Right cardiac atrium (tissue), 5 donors: ENCODE measurements at places on chromosomes 16 and 17. TPM values are rescaled to one million over a fixed set of nuclear protein-coding genes. Genes with fewer than 3 reads are reported as not detected.

DNA sequence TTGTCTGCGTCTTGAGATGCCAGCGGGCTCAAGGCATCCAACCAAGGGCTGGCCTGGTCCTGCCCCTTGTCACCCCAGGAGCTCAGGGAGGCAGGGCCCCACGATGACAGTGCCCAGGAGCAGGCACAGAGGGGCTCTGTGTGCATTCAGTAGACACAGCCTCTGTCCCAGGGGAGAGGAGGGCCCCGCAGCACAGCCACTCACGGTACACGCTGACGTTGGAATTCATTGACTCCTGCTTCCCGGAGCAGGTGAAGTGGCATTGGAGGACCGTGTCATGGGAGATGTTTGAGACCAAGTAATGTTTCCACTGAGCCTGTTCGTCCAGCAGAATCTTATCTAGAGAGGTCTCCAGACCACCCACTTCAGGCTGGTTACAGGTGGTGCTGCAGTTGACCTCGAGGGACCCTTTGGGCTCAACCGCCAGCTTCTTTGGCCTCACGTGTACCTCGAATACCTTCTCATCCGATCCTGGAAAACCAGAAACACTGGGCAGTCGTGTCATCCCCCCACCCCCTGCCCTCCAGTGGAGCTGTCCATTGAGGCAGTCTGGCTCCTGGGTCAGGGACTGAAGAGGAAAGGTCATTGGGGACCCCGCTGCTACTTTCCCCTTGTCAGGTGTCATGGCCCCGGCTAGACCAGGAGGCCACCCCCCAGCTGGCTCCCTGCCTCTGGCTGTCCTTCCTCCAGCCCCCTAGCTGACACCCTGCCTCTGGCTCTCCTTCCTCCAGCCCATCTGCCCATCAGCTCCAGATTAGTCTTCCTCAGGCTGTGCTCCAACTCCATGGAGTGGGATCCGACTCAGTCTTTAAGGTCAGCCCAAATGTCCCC lies 7.0 kb downstream of the PRR29 start:
- DNase-seq = no peak

Gene WFIKKN1
- polyA plus RNA-seq = 0.29 TPM

DNA sequence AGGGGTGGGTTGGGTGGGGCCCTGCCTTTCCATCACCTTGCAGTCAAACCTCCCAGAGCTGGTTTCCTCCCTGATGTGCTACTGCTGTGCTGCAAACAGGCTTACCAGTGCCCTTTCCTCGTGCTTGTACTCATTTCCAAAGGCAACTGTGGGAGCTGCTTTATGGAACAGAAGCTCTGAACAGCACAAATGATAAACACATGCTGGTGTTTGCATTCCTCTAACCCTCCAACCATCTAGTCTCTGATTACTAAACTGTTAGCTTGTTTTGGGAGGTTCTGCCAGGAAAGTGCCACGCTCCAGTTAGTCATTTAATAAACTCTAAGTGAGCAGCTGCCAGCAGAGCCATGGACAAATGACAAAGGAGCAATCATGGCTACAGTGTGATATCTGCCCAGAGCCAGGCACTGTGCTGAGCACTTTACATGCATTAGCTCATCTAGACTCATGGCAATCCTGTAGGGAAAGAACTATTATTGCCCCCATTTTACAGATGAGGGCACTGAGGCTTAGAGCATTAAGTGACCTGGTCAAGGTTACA lies 110.4 kb downstream of the VAT1L start:
- no peak for DNase-seq

Gene MAPK8IP3
- polyA plus RNA-seq = 69.3 TPM

GRCh38 chr17:10035885-10036284 lies 130.8 kb upstream of the RCVRN start:
- DNase-seq = peak; percentile 1

DNA sequence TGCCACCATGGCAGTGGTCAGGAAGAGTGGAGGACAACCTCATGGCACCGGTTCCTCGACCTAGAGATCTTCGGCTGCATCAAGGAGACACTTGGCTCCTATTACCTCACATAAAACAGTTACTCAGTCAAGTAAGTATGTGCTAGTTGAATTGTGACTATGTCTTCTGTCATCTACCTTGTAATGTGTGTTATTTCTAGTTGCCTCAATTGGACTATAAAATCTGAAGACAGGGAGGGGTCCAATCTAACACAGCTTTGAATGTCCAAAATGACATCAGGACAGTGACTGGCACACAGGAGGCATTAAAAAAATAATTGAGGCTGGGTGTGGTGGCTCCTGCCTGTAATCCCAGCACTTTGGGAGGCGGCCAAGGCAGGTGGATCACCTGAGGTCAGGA lies 17.2 kb downstream of the C16orf86 start:
- no peak for DNase-seq

Gene OR3A3
- polyA plus RNA-seq = not detected

Gene VMO1
- 0.70 TPM for polyA plus RNA-seq

DNA sequence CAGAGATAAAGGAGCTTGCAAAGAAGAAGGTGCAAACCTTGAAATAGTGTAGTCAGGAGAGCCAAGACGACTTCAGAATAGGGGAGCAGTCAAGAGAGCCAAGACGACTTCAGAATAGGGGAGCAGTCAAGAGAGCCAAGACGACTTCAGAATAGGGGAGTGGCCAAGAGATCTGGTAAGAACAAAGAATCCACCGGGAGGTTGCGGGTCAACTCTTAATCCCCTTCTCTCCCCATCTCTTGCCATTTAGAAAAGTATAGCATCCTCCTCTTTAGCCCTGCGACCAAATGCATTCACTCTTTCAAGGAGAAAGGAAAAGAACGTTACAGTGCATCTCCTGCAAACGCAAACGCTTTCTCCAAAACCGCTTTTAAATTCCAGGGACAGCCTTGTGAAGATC lies 713 bp downstream of the KNOP1 start:
- no peak for DNase-seq

DNA sequence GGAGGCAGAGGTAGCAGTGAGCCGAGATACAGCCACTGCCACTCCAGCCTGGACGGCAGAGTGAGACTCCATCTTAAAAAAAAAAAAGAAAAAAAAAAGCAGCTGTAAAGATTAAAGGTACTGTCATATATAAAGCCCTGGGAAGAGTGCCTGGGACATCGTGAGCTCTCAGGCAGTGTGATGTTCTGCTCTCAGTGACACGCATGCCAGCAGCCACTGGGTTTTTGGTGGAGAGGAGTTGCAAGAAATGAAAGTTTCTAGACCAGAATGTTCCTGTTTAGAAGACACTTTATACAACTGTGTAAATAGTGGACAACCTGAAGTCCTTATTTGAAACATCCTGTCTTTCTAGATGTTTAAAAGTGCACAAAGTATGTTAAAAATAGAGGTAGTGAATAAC lies 213.2 kb downstream of the IRF8 start:
- no peak for DNase-seq

DNA sequence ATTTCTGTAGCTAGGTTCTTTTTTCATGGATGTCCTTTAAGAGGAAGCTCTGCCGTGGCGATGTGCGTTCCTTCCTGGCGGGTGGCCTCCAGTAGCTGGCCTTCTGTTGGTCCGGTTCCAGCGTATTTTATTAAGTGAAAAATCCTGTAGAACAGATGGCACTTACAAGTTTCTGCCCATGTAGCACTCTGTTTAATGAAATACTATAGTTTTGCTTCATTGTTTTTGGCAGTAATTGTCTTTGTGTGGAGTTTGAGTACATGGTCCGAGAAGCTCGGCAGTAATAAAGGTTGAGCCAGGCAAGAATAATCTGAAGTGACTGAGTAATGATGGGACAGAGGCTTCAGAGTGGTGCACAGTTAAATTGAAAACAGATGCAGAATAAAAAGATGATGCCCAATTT lies 20.4 kb downstream of the USP10 start:
- no peak for DNase-seq

- DNase-seq = no peak
Measured at GRCh38 chr16:78303946-78304345, 204.5 kb downstream of the WWOX start.

- DNase-seq = no peak
Measured at GRCh38 chr16:88624977-88625576, 13.3 kb upstream of the IL17C start.

Gene SOST
- polyA plus RNA-seq = 1.6 TPM

Gene ZFHX3
- 4.3 TPM for polyA plus RNA-seq

- no peak for DNase-seq
Measured at GRCh38 chr16:54346041-54346440, 59.5 kb upstream of the IRX3 start.

Gene RAB11FIP3
- polyA plus RNA-seq = 25.1 TPM

GRCh38 chr17:57855391-57856035 lies 5.7 kb upstream of the MRPS23 start:
- no peak for DNase-seq

Gene WRAP53
- polyA plus RNA-seq = 5.1 TPM

- DNase-seq = peak; percentile 97
Measured at GRCh38 chr17:82273327-82274133, at the start of gene CSNK1D. TSS of gene CSNK1D (minus strand) at chr17:82273700. CDS start at chr17:82273381, 319 bp downstream.

DNA sequence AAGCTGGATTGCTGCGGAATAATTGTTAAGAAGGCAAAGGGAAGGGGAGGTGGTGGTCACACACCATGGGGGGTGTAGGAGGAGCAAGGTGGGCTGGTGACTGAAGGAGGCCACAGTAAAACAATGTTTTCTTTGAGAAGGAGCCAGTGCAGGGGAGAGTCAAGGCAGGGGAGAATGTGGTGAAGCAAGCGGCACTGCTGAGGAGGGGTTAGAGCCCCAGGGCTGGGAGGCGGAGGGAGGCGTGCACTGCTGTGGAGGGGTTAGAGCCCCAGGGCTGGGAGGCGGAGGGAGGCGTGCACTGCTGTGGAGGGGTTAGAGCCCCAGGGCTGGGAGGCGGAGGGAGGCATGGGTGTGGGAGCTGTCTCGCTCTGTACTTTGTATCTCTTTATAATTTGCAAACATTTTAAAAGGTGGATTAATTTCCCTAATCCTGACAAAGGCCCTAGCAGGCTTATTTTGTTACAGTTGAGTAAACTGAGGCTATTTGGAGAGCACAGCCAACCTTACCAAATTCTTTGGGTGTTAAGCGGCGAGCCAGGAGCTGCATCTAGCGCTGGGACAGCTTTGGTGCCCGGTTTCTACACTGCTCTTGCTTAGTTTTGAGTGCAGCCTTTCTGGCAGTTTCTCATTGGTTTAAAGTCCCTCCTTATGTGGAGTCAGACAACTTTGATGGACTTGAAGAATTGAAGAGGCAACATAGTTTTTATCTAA lies 20.9 kb downstream of the RPTOR start:
- DNase-seq = no peak

GRCh38 chr17:17786998-17787397 lies 49.8 kb downstream of the SREBF1 start:
- no peak for DNase-seq

DNA sequence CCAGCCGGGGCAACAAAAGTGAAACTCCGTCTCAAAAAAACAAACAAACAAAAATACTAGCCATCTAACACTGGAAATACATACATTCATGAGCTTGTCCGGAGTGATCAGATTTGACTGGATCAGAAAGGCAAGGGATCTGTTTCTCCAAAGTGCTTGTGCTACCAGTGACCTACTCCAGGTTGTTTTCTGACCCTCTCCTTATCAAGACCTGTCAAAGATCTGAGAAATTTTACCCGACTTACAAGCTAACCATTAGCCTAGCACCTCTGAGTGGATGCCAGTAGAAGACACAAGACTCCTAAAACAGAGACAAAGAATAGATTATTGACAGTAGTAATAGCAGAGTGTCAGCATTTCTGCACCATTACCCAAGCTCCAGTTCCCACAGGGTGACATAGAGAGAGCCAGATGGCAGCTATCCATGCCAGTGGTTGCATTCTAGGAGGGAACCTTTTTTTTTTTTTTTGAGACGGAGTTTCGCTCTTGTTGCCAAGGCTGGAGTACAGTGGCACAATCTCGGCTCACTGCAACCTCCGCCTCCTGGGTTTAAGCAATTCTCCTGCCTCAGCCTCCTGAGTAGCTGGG lies 9.8 kb downstream of the ASPA start:
- no peak for DNase-seq

GRCh38 chr17:10120749-10121148 lies 77.7 kb downstream of the GAS7 start:
- DNase-seq = no peak

Gene TBC1D28
- polyA plus RNA-seq = not detected

GRCh38 chr16:49057936-49058335 lies 223.7 kb downstream of the CBLN1 start:
- DNase-seq = no peak

- DNase-seq = no peak
Measured at GRCh38 chr16:85733839-85734170, 17.1 kb downstream of the C16orf74 start.

GRCh38 chr16:1184156-1184868 lies 31.4 kb downstream of the CACNA1H start:
- no peak for DNase-seq

Gene ZNF821
- 5.0 TPM for polyA plus RNA-seq

Gene KRTAP4-5
- not detected for polyA plus RNA-seq

Gene NPIPA2
- polyA plus RNA-seq = 2.1 TPM

GRCh38 chr17:40702271-40702670 lies 1.3 kb downstream of the KRT24 start:
- DNase-seq = no peak

- DNase-seq = no peak
Measured at GRCh38 chr16:49183911-49184310, 97.7 kb downstream of the CBLN1 start.
